ENCODE measurements at places on chromosomes 1 and 21.
A peak's percentile ranks its signal among the peaks of the same experiment; 100 is the strongest.

DNA sequence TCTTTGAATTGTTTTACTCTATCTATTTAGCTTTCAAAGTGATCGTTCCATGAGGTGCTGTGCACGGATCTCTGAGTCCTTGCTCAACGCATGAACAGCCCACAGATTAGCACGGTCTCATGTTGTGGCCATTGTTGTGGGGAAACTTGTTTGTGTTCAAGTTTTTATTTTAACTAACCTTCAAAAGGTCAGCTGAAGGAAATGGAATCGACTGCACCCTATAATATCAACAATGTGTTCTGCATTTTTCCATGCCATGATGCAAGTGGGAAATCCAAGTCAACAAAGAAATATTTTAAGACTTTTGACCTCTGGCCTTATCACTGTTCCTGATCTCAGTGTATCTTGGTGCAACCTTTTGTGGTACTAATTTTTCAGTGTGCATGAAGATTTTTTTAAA is 6.1 kb downstream of the SH2D1B start:
- no peak for DNase-seq

GRCh38 chr1:109807822-109808680 is 44.3 kb upstream of the EPS8L3 start:
- DNase-seq = no peak

- no peak for DNase-seq
Observed at GRCh38 chr1:67919274-67920072, 86.2 kb upstream of the GNG12 start.

DNA sequence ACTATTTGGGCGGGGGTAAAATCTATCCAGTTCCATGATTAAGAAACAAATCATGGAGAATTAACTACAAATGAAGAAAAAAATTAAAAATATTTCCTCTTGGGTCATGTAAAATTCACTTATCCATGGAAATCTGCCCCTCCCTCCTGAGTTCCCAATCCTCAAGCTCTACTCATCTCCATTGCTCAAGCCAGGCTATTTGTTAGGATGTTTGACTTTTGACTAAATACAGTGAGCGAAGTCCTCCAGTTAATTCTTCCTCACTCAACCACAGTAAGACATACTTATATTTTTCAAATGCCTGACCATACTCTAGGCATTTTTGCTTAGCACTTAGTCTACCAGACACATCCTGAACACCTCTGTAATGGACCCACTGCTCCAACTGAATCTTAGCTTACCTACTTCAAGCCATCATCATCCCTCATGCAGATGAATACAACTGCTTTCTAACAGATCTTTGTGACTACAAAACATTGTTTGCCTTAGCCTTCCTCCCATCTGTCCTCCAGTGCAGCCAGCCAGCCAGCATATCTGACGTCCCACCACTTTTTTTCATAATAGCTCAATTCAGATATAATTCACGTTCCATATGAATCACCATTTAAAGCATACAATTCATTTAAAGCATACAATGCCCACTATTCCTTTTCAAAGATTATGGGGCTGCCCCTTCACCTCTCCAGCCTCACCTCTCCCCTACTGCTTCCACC is 154.2 kb downstream of the RERE start:
- no peak for DNase-seq

- peak; percentile 5 for DNase-seq
Observed at GRCh38 chr1:111535256-111536191, 32.1 kb upstream of the ADORA3 start.

- DNase-seq = peak; percentile 47
Observed at GRCh38 chr1:171583591-171584201, 38.3 kb upstream of the MYOCOS start.

- DNase-seq = no peak
Observed at GRCh38 chr1:34846265-34846664, 13.3 kb downstream of the SMIM12 start.
